Lower lobe of right lung (tissue), 2 donors: ENCODE measurements at places on chromosomes 11 and 22.

- DNase-seq: no peak
Measured at GRCh38 chr11:119705362-119705761, 23.6 kb downstream of the NECTIN1 start.

- no peak for DNase-seq
Measured at GRCh38 chr22:30277547-30278344, 11.1 kb upstream of the OSM start.

- DNase-seq: no peak
Measured at GRCh38 chr11:116466801-116467200, 306.0 kb downstream of the BUD13 start.

GRCh38 chr22:27726686-27727449 lies 74.7 kb downstream of the MN1 start:
- DNase-seq: peak; percentile 54

DNA sequence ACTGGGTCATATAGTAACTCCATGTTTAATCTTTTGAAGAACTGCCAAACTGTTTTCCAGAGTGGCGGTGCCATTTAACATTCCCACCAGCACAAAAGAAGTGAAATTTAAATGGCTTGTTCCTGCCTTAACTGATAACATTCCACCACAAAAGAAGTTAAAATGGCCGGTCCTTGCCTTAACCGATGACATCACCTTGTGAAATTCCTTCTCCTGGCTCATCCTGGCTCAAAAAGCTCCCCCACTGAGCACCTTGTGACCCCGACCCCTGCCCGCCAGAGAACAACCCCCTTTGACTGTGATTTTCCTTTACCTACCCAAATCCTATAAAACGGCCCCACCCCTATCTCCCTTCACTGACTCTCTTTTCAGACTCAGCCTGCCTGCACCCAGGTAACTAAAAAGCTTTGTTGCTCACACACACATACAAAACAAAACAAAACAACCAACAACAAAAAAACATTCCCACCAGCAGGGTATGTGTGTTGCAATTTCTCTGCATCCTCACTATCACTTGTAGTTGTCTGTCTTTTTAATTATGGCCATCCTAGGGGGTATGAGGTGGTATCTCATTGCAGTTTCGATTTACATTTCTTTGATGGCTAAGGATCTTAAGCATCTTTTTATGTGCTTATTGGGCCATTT lies 109.0 kb downstream of the FAR1 start:
- no peak for DNase-seq

- DNase-seq: no peak
Measured at GRCh38 chr11:73317803-73318202, 9.7 kb downstream of the ARHGEF17 start.

DNA sequence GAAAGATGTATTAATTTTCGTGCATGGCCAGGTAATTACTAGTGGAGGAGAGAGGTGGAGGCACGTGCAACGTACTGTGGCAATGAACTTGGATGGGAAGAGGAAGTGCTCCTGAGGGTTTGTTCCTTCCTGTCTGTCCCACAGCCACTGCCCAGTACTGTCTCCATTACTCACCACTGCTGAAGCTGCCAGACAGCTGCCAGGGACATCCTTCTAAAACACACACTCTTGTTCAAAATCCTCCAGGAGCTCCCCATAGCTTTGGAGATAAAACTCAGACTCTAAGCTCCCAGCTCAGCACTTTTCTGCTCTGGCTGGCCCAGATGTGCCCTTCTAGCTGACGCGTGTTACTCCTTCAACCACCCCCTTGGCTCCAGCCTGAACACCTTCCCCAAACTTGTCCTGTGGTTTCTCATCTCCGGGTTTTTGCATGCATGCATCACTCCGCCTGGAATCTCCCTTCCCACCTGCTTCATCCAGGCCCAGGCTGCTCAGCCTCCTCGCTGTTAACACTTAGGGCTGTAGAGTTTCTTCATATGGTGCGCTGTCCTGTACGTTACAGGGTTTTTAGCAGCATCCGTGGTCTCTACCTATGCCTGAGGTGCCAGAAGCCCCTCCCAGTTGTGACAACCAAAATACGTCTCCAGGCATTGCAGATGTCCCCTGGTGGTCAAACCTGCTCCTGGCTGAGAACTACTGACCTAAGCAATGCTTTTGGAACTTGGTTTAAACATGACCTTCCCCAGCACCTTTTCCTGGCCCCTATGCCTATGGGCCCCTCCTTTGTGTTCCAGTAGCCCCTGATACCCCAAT lies 69.5 kb downstream of the C11orf91 start:
- no peak for DNase-seq

DNA sequence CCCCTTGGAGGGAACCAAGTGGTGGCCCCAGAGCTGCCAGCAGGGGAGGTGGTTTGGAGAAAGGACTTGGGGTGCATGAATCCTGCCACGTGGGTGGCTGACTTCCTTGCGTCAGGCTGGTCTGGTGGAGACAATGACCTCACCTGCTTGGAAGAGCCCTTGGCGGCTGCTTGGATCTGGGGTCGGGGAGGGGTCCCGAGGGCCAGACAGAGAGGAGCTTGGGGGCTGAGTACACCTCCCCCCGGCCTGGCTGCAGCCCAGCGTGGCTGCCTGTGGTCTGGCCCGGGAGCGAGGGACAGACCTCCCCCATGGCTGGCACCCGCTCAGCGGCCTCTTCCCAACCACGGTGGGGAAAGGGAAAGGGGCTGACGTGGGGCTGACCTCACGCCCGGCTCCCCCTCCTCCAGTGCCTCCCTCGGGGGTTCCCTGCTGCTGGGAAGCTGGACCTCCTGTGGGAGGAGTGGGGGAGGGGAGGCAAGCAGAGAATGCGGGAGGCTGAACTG lies 13.8 kb downstream of the LIF start:
- DNase-seq: no peak

DNA sequence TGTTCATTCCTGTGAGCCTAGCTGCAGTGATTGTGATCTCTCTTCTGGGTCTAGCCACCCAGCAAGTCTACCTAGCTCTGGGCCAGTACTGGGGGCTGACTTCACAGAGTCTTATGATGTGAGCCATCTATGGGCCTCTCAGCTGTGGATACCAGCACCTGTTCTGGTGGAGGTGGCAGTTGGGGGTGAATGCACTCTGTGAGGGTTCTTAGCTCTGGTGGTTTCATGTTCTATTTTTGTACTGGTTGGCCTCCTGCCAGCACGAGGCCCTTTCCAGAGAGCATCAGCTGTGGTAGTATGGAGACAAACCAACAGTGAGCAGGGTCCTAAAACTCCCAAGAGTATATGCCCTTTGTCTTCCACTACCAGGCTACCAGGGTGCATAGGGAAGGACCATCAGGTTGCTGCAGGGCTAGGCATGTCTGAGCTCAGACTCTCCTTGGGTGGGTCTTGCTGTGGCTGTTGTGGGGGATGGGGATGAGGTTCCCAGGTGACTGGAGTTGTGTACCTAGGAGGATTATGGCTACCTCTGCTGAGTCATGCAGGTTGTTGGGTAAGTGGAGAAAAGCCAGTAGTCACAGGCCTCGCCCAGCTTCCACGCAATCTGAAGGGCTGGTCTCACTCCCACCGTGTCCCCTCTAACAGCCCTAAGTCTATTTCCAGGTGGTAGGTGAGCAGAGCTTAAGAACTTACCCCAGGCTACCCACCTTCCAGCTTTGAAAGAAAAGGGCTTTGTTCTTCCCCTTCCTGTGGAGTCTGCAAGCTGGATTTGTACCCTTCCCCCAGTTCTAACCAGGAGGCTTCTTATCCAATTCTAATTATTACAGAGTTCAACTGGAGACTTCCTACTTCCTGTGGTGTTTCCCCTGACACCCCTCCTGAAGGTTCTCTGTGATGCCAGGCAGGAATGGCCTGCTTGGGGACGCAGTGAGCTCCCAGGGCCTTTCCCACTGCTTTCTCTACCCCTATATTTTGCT lies 250.7 kb downstream of the LUZP2 start:
- no peak for DNase-seq

GRCh38 chr22:19463491-19464469 lies 15.2 kb downstream of the UFD1 start:
- no peak for DNase-seq

DNA sequence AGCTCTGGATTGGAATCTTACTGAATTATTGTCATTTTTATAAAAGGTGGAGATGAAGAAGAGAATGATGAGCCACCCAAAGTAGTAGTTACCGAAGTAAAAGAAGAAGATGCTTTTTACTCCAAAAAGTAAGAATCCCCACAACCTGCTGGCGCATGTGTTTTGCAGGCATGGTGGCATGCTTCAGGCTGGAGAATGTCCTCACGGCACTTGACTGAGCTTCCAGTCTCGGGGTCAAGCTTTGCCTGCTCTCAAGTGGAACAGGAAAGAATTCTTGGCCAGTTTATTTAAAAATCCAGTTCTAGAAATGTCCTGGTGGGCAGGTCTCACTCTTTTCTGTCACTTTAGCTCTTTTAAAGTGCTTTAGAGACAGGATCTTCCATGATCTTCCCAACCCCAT lies 17.5 kb downstream of the NUP50 start:
- no peak for DNase-seq
